ENCODE measurements at places on chromosomes 6 and 20.

DNA sequence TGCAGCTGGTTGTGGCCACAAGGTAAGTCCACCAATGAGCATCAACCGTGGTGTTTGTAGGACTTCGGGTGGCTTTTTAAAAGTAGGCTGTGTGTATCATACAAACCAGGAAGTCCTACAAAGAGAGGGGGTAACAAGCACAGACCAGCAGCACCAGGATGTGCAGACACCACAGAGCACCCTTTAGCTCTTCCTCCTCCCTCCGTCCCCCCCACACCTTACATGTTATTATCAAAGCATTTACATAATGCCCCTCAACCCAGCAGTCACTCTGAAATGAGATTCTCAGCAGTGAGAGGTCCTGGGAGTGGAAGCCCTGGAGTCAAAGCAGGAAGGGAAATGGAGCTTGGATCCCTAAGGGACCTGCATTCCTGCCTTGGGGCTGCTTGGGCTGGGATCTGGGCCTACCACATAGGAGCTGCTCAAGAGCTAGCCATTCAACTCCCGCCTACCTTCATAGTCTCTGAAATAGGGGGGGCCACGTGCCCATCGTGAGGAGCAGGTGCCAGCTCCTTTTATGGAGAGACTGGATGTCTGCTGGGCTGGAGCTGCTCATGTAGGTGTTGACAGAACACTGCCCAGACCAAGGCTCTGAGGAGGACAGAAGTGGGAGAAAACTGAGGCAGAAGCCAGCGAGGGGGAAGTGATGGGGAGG lies 90.6 kb downstream of the PSMB1 start:
- no peak for DNase-seq

- DNase-seq: no peak
These were observed 84.2 kb upstream of the CNKSR3 start for GRCh38 chr6:154594496-154595198.

- DNase-seq: no peak
These were observed 65.8 kb downstream of the ADGRG6 start for GRCh38 chr6:142367501-142368018.

- no peak for DNase-seq
These were observed 1.3 kb upstream of the LRRC1 start for GRCh38 chr6:53793318-53794136.

DNA sequence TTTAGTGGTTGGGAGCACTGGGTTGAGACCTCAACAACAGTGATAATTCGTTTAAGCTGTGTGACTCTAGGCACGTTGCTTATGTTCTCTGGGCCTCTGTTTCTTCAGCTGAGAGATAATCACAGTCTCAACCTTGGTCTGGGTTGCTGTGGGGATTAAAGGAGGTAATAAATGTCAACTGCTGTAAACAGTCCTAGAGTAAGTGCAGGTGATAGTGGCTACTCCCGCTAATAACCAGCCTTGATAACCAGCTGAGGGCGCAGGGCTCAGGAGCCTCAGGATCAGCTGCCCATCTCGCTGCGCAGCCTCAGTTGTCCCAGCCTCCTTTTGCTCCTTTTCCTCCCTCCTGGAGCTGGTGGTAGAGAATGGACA lies 58.0 kb downstream of the JARID2 start:
- DNase-seq: no peak

DNA sequence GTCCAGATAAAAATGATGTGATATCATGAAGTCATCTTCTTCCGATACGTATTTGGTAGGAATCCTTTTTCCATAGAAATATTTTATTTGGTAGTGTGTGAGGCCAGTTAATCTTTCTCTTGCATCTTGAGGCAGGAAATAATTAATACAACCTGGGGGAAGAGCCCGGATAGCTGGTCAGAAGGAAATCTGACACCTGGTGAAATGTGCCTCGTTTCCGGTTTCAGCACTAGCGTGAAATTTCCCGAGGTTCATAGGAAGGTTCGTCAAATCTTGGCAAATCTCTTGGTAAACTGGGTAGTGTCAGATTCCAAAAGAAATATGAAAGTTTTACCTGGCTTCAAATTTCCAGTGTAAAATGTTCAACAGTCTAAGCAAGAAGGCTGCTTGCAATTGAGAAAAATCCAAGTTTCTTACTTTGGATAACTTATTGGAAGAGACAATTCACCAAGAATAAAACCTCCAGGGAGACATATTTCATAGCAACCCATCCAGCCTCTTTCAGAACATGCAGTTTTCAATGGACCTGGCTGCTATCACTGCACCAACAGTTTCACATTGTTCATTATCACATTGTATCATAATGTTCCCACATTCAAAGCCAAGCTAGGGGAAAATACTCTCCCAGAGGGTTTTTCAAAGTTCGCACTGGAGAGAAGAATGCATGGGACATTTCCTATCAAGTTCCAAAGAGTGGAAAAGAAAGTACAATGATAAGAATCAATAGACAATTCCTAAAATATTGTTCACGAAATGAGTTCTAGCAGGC lies 454.5 kb upstream of the CITED2 start:
- no peak for DNase-seq

Measured in GM04503 (cell line).